ENCODE measurements at places on chromosomes 7 and 10. TPM values are rescaled to one million over a fixed set of nuclear protein-coding genes. Genes with fewer than 3 reads are reported as not detected.

The TMEM270 gene
- total RNA-seq, result not detected

The CH25H gene
- not detected for total RNA-seq

DNA sequence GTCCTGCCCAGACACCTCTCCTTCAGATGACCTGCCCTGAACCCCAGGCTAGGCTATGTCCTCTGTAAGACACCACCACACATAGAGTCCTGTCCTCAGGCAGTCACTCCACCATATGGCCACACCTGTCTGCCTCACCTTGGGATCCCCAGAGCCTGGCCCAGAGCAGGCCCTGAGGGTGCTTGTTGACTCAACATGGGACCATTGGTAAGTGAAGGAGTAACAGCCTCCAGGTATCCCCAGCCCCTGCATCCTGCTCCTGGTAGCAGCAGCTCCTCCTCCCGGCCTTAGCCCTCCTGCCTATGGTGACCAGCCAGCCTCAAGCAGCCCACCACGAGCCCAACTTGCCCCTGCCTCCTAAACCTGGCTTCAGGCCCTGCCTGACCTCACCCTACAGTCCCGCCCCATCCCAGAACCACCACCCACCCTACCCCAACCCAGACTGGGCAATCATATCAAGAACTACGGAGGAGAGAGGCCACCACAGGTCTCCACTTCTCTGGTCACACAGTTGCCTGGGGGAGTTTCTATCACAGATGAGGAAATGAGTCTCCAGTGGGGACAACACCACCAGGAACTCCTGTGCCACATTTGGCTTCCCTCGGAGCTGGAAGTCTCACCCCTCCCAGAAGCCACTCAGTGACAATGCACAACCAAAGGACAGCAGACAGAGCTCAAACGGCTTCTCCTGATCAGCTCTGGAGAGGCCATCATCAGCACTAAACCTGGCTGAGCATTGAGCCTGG lies 136.6 kb downstream of the GRID1 start:
- DNase-seq, result no peak

DNA sequence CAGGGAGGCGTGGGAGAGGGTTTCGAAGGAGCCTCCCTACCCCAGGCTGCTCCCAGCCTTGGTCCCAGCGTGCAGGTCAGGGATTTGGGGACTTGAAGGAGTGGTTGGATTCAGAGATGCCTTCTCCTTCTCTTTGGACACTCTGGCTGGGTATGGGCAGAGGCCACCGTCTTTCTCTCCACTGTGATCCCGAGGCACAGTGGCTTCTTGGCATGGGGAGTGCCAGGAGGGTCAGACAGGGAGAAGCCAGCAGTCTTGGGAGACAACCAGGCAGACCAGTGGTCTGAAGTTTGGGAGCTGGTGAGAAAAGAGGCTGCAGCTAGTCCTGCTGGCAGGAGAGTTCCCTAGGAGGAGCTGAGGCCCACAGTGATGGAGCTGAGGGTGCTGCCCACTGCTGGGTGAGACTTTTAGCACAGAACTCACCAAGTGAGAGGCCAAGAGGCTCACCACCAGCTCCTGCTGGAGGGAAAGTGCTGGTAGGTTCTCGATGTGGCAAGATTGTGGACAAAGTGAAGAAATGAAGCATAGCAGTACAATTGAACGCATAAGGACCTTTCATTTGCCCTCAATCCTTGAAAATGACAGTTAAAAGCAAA lies 35.2 kb upstream of the WDFY4 start:
- no peak for DNase-seq

DNA sequence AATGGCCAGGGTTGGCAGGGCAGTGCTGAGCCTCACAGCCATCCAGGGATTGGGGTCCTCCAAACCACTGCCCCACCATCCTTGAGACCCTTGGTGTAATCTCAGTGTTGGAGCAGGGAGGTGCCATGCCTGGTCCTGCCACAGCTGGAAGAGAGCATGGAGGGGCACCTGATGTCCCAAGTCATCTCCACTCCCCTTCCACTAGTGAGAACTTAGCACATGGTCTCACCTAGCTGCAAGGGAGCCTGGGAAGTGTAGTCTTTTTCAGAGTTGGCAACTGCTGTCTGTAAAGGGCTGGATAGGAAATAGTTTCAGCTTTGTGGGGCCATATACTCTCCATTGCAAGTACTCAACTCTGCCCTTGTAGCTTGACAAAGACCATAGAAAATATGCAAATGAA lies 238.7 kb downstream of the RPS24 start:
- no peak for DNase-seq

DNA sequence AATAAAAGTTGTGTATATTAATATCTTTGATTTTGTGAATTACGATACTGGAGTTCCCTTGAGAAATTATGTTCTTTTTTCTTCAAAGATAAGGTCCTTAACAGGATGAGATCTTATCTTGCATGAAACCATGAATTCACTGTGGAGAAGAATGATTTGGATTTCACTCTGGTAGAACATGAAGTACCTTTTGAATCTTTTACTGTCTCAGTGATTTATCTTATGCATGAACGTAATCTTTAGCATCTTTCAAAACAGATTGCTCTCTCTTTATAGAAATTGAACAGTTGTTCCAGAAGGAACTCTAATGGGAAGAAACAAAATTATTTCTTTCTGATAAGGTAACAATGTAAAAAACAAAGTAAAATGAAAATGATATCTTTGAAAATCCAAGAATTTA lies 11.0 kb upstream of the ZNF438 start:
- DNase-seq, result no peak

DNA sequence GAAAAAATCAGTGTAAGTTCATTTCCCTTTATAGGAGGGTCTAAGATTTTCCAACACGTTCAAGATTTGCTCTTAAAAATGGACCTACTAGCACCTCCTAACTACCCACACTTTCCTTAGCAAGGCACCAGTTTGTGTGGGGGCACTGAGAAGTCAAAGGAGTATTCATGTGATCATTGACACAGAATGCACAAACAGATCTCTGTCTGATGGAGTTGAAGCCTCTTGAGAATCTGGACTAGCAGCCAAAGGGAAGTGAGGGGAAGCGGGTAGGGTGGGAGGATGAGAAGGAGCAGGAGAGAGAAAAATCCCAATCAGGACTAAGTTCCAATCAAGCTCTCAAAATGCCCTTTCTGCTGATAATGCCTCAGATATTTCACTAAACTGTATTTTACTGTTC lies 4.1 kb downstream of the MMS19 start:
- DNase-seq, result no peak

DNA sequence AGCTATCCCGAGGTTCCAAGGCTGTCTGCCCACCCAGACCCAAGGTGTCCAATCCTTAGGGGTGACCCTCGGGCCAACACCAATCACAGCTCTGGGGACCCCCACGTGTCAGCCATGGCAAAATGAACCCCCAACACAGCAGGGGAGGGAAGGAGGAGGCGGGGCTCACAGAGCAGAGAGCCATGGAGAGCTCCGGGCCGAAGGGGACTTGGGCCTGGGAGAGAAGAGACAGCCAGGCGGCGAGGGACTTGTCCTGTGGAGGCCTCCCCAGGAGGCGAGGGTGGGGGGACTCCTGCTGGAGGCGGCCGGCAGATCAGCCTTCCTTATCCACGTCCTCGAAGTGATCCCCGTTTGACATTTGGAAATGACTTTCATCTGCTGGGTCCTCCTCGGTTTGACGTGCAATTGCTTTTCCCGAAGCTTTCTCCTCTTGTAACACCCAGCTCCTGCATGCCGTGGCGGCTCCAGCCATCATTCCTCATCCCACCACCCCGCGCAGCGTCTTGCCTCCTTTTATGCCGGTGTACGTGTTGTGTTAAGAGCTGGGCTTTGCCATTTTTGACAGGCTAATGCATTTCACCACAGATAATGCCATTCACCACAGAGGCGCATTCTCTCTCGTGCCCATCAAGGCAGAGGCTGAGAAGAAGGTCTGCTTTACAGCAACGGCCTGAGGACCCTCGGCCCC lies 337.4 kb downstream of the DNAJB6 start:
- no peak for DNase-seq

All from IMR-90 (cell line).